Activated CD4-positive, alpha-beta T cell treated with anti-CD3 and anti-CD28 coated beads for 4 hours (primary cell): ENCODE measurements at places on chromosomes 6 and 20.

- no peak for DNase-seq
Measured at GRCh38 chr6:57207141-57207540, 15.0 kb downstream of the RAB23 start.

DNA sequence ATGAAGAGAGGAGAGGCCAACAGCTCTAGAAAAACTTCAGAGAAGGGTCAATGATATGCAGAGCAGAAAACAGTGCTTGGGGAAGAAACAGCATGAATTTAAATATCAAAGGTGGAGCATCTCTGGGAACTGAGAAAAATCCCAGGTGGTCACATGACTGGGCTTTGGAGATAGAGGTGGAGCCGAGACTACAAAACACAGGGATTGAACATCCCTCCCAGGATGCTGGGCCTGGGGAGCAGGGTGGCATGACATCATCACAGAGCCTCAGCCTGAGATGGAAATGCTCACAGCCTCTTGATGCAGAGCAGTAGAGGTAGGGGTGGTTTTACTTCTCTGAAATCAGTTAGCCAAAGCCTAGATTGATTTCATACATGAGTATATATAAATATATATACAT lies 529.5 kb downstream of the PRKN start:
- DNase-seq, result no peak

DNA sequence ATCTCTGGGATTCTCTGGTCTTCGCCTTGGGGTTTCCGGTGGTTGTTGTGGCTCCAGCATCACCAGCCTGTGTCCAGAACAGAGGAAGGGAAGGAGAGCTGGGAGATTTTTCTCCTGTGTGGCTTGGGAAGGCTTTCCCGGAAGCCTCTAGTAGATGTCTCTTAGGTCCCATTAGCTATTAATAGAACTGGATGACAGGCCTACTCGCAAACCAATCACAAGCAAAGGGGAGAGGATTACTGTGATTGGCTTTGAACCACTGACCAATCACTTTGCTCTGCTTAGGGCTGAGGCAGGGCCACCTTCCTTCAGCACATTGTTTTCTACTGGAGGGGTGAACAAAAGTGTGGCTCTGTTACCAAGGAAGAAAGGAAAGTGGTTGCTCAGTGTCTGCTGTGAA lies 203.4 kb upstream of the SULF2 start:
- DNase-seq, result no peak

DNA sequence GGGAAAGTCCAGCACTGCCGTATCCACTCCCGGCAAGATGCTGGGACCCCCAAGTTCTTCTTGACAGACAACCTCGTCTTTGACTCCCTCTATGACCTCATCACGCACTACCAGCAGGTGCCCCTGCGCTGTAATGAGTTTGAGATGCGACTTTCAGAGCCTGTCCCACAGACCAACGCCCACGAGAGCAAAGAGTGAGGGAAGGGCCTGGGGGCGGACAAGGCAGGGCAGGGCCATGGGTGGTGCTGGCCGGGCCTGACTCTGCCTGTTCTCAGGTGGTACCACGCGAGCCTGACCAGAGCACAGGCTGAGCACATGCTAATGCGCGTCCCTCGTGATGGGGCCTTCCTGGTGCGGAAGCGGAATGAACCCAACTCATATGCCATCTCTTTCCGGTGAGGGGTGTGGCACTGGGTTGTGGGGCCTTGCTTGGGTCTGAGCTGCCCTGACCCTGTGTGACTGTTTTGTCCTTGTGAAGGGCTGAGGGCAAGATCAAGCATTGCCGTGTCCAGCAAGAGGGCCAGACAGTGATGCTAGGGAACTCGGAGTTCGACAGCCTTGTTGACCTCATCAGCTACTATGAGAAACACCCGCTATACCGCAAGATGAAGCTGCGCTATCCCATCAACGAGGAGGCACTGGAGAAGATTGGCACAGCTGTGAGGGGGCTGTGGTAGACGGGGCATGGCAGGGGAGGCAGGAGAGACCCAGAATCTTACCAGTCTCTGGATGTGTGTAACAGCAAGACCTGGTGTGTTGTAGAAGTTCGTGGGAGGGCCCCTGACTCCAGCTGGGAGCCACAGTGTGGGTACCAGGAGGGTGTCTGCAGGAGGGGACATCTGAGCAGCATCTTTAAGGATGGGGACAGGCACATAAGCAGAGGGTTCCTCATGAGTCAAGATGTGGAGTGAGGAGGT lies 29.1 kb downstream of the PLCG1 start:
- no peak for DNase-seq

GRCh38 chr6:159086033-159086618 lies 41.3 kb upstream of the TAGAP start:
- DNase-seq, result no peak

DNA sequence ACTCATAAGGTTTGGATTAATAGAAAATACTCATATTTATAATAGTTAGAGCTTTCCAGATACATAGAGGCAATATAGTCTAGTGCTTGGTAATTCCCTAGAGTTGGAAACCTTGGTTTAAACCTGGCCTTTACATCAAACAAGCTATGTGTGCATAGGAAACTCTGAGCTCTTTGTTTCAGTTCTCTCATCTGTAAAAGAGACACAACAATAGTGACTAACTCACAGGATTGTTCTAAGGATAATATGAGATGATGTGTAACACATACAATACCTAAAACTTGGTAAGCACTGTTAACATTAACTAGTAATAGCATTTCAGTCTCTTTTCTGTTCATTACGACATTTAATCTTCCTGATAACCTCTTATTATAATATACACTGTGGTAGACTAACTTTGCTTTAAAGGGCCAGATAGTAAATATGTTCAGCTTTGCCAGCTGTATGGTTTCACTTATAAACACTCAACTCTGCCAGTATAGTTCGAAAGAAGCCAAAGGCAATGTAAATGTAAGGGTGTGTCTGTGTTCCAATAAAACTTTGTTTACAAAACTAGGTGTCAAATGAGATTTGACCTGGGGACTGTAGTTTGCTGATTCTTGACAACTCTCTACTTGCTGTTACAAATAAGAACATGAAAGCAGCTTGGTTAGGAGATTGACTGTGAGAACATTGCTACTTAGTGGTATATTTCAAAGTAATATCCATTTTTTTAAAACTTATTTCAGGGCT lies 370.6 kb upstream of the FLRT3 start:
- no peak for DNase-seq
